WTC11 (cell line): ENCODE measurements at places on chromosomes 5 and 9. TPM values are rescaled to one million over a fixed set of nuclear protein-coding genes. Genes with fewer than 3 reads are reported as not detected.

Gene PCDHGB6
- 6.0 to 6.7 TPM (median 6.1 TPM) in 3 replicates for total RNA-seq

Gene CCDC180
- total RNA-seq: 5.9 to 7.4 TPM (median 6.5 TPM) in 3 replicates

Gene BARHL1
- 0.15 to 0.16 TPM in 2 of 3 replicates, not detected in the other for total RNA-seq

DNA sequence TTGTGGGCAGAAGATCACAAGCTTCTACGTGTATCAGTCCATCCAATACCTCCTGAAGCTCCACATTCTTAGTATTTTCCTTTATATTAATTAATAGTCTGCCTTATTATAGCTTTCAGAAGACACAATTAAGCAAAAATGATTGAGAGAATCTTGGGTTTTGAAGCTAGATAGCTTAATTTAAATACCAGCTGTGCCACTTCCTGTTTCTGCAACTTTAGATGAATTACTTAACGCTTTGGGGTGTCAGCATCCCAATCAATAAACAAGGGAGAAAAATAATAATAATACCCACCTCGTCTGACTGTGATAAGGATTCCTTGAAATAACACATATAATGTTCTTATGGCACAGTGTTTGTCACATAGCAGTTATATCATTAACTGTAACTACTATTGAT, 44.7 kb upstream of the HTR4 start:
- no peak for DNase-seq

GRCh38 chr5:124199893-124200292, 546.5 kb downstream of the ZNF608 start:
- DNase-seq: no peak
